ENCODE measurements at places on chromosomes 5 and 9. TPM values are rescaled to one million over a fixed set of nuclear protein-coding genes. Genes with fewer than 3 reads are reported as not detected.

PCDHA5 gene
- 0.76 TPM for total RNA-seq

SLC4A9 gene
- 0.15 TPM for total RNA-seq

CDX1 gene
- not detected for total RNA-seq

MZB1 gene
- not detected for total RNA-seq

GARIN3 gene
- not detected for total RNA-seq

KCNT1 gene
- 0.13 TPM for total RNA-seq

SMIM27 gene
- 15.8 TPM for total RNA-seq

GLRA1 gene
- not detected for total RNA-seq

MRPL36 gene
- total RNA-seq: 56.3 TPM

MELK gene
- total RNA-seq: 53.1 TPM

IRX1 gene
- total RNA-seq: 5.1 TPM

DNA sequence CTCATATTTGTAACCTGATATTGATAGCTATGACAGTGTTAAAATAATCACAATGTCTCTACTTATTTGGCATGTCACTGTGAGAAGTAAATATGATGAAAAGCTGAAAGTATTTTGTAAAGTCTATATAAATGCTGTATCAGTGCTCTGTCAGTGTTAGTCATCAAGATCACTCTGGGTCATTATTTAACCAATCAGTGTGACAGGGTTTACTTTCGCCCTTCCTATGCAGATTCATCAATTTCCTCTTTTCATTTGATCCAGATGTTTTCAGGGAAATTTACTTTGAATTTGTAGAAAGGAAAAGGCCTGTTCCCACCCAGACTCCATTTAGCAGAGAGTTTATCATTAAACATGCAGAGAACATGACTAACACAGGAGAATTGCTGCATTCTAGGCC, 9.9 kb upstream of the PCSK5 start:
- no peak for DNase-seq

- DNase-seq: no peak
These were observed 133.4 kb downstream of the MRPL36 start for GRCh38 chr5:1666221-1666620.

GRCh38 chr9:129624947-129625346, 1.0 kb upstream of the NTMT1 start:
- no peak for DNase-seq

DNA sequence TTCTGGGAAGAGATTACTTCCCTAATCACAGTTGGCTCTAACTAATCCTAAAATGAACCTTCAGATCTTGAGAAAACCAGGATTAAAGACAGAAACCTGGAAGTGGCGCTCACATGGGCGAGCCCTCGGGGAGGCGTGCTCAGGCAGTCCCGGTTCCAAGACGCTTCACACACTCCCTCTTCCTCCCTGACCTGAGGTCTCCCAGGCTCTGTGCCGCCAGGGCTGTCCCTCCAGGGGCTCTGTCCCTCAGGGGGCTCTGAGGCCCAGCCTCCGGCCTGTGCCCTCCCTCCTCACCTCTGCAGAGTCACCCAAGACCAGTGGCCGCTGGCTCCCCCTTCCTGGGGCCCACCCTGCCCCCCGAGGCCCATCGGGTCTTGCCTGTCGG, 10.2 kb downstream of the SLC9A3 start:
- DNase-seq: no peak

DNA sequence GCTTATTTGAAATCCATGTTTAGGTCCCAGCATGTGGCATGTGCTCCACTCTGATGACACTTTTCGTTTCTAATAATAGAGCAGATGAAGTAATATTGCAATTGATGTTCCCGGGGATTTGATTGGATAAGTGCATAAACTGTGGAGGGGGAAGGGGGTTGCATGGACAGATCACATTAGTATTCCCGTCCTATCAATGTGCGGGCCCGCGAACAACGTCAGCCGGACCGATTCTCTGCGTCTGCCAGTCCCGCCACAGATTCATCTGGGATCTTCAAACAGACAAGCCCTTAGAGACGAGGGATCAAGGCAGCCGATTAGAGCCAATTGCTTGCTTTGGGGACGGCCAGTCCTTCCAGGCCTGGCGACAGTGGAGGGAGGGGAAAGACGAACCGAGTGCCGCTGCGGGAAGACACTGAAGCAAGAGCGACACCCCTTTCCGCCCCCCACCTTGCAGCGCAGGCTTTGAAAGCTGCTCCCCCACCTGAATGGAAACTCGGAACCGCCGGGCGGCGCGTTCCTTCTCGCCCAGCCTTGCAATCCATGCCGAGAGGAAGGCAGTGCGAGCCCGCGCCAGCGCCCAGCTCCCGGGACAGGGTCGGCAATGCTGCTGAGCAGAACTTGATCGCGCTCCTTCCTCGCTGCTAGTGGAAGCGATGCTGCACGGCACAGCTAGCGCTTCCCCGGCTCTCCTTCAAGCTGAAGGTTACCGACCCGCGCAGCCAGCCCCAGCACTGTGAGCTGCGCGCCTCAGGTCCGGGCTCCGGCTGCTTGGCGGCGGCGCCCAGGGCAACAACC, at the start of gene RGS7BP:
Gene RGS7BP, plus strand, starts transcription at position 247 of the 798 bp plus-strand sequence. CDS start 610 bp downstream, outside the sequence.
- peak; percentile 21 for DNase-seq

- peak; percentile 33 for DNase-seq
These were observed 17.4 kb downstream of the FRMPD1 start for GRCh38 chr9:37668116-37668601.

- DNase-seq: no peak
These were observed 31.9 kb downstream of the FAM240B start for GRCh38 chr9:38687992-38688391.

DNA sequence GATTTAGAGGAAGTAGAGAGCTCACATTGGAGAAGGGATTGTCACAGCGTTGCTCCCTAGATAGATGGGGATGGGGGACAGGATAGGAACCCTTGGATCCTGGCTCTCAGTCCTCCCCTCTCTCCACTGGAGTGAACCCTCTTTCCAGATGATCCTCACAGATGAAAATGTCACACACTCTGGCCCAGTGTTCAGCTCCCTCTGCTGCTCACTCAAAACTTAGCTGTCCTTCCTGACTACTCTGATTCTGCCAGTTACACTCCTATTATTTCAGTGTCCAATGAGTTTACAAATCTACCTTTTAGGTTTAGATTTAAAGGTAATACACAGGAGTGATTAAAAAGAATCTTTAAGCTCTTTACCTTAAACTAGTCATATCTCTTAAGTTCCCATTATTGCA, 5.8 kb upstream of the SPINK7 start:
- no peak for DNase-seq

DNA sequence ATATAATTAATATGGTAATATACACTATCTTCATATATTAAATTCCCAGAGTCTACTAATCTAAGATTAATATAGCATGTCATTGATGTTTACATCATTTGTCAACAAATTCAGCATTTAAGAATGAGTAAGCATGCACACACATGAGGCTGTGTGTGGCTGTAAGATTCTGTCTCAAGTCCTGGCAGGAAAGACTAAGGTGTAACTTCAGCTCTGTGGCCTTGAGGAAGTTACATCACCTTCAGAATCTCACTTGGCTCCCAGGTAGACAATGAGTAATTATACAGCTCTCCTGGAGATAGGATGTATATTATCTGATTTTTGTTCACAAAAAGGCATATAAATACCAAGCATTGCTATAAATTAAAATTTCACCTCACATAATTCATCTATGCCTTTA, 119.4 kb upstream of the IQGAP2 start:
- no peak for DNase-seq

- no peak for DNase-seq
These were observed 81.7 kb upstream of the ZBTB43 start for GRCh38 chr9:126722922-126723806.

DNA sequence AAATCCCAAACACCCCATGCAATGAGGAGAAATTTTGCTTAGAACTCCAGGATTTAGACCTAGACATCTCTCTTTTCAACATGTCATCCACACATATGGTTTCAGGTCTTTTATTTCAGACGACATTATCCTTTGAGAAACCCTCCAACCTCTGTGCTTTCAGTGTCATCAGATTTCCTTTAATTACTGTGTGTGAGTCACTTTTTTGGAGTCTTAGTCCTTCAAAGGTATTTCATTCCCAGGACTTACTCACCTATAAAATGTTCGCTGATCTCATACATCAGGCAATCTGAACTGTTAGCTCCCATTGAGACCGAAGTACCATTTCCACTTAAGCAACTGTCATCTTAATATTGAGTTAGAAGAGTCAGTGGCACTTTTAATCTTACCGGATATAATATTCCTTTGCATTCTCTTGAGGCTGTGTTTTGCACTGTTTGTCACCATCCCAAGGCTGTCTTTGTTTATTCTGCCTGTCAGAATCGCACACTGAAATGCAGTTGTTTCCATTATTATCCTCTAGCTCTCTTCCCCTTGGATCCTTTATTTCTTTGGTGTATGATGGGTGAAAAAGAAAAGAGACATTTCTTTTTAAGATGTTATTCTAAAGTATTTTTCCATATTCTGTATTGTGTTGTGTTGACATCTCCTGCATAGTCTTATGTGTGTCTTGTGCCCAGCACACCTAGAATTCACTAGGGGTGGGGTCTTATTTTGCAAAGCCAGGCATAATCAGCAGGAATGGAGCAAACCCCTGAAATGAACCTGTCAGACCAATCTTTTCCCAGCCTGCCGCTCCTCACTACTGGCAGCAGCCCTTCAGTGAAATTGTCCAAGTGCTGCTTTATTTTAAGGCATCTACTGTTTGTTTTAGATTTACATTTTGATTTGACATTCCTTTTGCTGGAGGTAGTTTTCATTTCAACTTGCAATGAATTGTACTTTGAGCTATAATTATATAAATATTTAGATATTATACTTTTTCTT, 155.4 kb downstream of the PAM start:
- no peak for DNase-seq

GRCh38 chr5:6274846-6275543, 103.4 kb downstream of the MED10 start:
- DNase-seq: no peak

- DNase-seq: no peak
These were observed 511 bp downstream of the ARL15 start for GRCh38 chr5:54309691-54310432.

DNA sequence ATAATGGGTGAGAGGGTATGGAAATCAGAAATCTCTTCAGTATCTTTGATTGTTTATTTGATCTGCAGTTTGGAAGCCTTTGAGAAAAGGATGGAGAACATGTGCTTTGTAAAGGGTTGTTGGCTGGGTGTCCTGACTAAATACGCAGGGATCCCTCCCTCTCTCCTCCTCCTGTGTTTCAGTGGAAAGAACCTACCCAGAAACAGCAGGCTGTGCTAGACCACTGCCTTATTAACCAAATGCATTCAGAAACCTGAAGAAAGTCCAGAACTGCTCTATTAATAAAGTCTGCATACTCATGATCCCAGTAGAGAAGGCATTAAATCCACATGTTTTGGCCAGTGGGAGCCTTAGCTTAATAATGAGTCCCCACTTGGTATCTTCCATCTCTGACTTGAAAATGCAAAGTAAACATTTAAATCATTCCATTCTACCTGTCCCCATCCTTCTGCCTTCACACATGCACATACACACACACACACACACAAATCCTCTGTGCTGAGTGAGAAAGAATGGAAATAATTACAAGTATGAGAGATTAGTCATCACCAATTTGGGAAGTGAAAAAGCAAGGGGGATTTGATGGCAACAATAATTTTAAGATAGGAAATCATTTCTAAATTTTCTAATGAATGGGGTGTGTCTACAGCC, 10.0 kb upstream of the LECT2 start:
- no peak for DNase-seq

DNA sequence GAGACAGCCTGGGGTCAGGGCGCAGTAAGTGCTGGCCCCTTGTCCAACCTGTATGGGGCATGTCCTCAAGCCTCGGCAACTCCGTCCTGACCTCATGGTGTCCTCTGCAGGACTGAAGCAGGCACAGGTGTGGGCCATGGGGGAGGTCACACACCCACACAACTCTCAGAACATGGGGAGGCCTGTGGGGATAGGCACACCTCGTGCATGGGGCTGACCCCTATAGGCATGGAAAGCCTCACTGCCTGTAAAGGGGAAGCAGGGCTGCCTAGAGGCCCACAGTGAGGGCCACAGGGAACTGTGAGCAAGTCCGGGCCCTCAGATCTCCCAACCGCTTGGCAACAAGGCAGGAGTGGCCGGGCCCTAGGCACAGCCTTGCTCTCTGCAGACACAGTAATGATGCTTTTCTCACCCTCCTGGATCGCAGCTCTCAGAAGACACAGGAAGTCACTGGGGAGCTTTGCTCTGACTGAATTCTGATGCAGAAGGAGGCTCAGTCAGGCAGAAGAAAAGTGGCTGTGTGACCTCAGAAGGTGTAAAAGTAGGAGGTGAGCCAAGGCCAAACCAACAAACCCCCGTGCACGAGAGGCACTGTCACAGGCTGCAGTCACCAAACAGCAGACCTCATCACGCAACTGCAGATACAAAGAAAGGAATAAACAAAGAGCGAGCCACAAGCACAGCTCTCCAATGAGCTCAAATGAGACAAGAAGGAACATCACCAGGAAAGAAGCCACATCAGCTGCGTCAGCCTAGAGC, 5.4 kb downstream of the IPPK start:
- no peak for DNase-seq

DNA sequence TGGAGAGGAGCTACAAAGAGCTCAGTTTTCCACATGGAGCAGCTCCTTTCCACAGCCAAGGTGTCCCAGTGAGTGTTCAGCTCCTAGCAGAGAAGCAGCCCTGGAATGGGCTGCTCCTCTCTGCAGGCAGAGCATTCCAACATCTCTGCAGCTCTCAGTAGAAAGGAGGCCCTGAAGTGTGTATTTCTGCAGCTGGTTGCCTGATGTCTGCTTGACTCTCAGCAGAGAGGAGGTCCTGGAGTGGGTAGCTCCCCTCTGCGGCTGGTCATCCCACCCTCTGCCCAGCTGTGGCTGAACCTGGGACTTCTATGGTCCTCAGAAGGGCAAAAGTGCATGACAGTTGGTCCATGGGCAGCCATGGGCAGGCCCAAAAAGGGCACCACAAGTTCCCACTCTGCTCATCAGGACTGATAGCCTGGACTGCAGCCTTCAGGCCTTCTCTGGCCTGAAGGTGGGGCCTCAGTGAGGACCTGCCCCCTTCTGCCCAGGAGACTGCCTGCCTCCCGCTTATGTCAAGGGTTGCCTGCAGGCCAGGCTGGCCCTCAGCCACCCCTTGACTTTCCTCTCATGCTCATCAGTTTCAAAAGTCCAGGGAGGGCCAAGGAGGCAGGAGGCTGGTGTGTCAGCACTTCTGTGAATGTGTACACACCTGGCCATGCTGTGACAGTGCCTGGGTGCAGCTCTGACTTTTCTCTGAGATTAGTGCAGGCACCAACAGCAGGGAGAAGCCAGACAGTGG, 605.9 kb upstream of the FAM174A start:
- no peak for DNase-seq

GRCh38 chr5:101751105-101751504, 545.0 kb downstream of the SLCO4C1 start:
- no peak for DNase-seq

- no peak for DNase-seq
These were observed 218.1 kb upstream of the DMRTA1 start for GRCh38 chr9:22228542-22228941.

GRCh38 chr9:135840539-135840938, 66.8 kb downstream of the CAMSAP1 start:
- DNase-seq: no peak

DNA sequence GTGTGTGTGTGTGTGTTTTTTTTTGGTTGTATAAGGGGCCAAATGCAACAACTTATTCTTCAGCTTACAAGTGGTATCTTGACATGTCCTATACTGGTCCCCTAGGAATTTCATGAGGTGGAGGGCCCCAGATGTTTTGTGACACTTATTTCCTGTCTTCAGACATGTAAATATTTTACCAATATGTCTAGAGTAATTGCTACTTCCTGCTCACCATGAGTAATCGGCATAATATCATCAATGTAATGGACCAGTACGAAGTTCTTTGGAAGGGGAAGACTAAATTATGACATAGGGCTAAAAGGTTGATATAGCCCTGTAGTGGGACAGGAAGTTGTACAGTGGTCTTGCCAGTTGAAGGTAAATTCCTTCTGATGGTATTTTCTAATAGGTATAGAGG, 3.7 kb upstream of the OTULIN start:
- no peak for DNase-seq

GRCh38 chr9:134371731-134372130, 45.5 kb downstream of the RXRA start:
- no peak for DNase-seq
